ENCODE measurements at places on chromosomes 7 and 10.

DNA sequence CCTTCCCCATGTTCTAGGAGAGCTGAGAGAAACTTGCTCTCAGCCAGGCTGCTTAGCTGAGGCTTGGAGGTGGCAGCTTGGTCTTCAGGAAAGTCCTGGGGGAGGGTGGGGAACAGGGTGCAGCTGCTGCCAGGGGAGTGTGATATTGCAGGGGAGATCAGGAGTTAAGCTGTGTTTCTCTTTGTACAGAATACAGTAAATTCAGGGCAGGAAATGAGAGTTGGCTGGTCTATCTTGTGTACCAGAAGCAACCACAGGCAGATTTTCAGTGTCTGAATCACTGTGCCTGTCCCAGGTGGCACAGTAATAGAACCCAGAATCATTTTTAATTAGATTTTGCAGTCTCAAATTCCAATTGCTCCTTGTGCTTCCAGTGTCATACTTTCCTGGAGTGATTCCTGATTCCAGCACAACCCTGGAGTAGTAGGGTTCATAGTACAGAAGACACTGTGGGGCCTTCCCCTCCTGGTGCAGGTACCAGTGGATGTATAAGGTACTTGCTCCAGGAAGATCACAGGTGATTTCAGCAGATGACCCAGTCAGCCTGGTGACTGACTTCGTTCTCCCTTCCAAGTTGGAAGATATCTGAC, 94.0 kb upstream of the TARP start:
- no peak for DNase-seq

DNA sequence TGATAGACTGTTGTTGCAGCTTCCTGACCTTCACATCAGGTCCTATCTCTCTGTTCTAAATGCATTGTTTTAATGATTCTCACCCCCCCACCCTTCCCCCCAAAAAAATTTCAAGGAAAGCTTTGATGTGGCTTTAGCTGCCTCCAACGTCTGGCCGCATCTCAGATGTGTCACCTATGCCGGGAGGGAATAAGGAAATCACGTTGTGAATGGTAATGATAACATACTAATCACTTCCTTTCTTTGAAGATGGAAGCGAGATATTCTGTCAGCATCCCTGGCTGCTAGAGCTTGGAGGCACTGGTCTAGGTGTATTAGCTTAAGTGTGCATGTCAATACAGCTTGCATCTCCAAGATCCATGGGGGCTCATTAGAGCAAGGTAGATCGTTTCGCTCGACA, 89.6 kb downstream of the VTI1A start:
- no peak for DNase-seq

DNA sequence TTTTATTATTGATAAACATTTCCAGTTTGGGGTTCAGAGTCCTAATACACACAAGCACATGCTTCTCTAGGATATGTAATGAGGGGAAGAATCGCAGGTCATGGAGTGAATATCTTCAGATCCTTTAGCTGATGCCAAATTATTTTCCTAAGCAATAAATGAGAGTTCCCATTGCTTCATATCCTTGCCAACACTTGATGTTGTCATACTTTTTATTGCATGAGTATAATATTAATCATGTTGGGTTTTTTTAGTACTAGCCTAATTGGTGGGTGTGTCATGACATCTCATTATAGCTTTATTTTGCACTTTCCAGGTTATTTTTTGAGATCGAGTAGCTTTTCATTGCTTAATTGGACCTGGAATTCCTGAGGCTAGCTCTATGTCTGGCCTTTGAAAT, 35.3 kb downstream of the TLX1 start:
- no peak for DNase-seq

DNA sequence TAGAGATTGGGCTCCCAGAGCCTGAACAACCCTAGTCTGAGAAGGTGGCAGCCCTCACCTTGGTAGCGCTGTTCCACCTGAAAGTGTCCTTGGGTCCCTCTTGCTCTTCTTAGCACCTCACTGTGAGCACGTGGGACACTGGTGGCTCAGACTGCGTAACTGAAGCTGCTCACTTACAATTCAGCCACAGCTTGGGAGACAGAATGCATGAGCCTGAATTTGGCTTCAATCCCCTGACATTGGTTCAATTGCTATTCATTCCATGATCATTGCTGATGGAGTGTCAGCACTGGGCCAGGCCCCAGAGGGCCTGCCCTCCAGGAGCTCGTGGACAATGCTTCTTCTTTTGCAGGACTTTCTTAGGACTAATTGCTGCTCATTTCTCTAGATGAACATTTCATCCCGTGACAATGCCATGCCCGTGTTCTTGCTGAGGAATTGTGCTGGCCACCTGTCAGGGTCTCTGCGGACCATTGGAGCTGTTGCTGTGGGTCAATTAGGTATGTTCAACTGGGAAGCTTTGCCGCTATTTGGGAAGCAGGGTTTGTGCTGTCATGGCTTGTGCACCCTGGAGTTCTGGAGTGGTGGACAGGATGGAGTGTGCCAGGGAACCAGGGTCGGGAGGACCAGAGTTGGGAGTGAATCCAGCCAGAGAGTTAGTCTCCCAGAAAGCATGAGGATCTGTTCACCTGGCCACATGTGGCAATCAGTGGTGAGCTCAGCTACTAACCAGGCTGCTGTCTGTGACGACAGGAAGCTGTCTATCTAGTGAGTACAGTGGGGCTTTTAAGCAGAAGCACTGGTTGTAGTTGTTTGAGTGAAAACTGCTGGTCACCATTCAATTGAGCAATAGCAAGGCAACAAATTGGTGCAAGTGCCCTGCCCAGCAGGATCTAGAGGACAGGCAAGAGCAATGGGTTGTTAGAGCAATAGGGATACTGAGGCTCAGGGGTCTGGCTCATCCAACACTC, 105.1 kb downstream of the WDFY4 start:
- DNase-seq = no peak

- no peak for DNase-seq
Observed at GRCh38 chr7:129559564-129559963, 52.0 kb upstream of the NRF1 start.

GRCh38 chr10:97059006-97059871, 126.5 kb downstream of the SLIT1 start:
- no peak for DNase-seq

DNA sequence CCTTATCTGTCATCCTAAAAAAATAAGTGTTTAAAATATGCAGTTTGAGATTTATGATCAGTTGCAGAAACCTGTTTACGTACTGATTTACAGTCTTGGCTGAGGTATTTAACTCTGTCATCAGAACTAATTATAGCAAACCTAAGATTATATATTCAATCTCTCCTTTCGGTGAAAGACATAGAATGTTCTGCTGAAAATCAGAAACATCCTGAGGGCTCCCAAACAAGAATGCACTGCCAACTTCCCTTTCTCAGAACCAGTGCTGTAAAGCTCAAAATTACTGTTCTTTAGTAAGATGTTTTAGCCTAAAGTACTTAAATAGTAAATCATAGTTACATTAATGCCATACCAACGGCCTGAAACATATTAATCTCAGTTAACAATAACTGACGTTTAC, 34.3 kb downstream of the FAM204A start:
- DNase-seq = no peak

DNA sequence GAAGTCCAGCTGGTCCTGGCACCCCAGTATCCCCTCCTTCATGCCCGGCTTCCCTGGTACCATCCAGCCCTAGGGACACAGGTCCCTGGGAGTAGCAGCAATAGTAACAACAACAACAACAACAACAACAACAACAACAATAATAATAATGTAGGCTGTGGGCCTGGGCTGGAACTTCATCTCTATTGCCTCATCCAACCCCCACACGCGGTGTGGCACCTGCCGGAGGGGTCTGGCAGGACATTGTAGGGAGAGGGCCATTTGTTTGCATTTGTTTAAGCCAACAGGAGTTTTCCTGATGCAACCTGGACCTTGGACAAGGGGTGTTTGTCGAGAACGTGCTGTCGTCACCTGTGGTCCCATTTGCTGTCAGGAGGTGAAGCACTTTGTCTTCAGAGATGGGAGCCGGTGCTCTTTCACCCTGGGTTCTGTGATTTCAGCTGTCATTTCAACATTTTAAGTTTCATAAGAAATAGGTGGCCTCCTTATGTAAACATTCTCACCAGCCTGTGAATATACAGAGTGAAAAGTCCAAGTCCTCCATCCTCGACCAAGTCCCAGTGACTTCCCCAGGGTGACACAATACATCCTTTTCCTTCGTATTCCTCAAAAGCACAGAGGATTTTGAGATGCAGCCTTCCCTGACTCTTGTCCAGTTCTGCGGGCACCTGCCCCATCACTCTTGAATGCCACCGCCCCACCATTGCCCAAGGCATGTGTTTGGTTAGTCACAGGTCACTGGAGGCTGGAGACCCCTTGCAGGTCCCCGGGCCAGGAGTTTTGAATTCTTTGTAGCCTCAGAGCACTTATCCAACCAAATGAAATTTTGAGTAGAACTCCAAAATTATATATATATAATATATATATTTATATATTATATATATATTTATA, 9.2 kb downstream of the LHPP start:
- DNase-seq = no peak

- no peak for DNase-seq
Observed at GRCh38 chr7:93972029-93972725, 32.0 kb downstream of the BET1 start.

DNA sequence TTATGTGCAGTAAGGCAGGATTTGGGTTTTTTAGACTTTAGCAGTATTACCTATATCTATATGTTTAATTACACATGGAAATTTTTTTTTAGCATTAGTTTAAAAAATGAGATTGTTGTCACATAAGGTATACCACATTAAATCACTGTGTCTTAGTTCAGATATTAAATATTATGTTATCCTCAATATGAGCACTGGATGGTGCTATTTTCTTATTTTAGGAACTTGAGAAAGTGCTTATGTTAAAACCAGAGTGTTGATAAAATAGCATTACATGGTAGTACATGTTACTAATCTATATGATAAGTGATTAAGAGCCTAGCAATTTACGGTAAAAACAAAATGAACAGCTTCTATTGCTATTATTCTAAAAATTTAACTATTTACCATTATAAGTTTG, 28.8 kb downstream of the MIOS start:
- DNase-seq = no peak

DNA sequence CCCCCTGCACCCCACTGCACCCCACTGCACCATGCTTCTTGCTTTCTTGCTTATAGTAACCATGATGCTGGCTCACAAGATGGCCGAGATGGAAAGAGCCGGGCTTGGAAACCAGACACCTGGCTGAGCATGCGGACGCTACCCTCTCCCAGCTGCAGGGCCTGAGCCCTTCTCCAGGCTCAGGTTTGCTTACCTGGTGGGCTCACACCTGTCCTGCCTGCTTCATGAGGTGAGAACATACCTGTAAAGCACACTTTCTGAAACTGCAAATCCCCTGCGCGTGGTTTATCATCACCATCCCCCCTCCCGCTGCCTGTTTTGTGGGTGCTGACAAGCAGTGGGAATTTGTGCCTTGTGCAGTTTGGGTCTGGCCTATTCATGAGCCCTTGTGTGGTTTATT, 302.7 kb downstream of the GLRX3 start:
- no peak for DNase-seq

GRCh38 chr7:26686448-26686981, 177.9 kb downstream of the SKAP2 start:
- no peak for DNase-seq

- DNase-seq = no peak
Observed at GRCh38 chr10:22427101-22427500, 81.8 kb downstream of the SPAG6 start.

GRCh38 chr10:24982319-24983112, 30.1 kb upstream of the PRTFDC1 start:
- no peak for DNase-seq

DNA sequence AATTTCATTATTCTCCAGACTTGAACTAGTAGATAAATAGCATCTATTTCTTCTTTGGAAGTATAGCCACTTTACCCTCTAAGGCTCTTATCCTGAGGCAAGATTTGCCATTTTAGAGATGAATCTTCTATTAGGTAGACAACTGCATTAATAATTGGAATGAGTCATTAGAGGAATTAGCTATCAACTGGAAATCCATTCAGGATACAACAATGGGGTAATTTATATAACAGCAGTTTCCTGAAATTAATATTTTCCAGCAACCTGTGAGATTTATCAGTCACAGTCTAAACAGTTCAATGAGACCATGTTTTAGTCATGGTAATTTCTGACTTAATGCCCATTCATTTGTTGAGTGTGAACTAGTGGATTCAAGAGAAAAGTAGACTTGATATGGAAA, 928.6 kb upstream of the MBL2 start:
- DNase-seq = no peak

GRCh38 chr7:95324431-95324830, at the start of gene PON1:
TSS of gene PON1 (minus strand) at chr7:95324532. CDS start at chr7:95324475, 57 bp downstream.
- no peak for DNase-seq

DNA sequence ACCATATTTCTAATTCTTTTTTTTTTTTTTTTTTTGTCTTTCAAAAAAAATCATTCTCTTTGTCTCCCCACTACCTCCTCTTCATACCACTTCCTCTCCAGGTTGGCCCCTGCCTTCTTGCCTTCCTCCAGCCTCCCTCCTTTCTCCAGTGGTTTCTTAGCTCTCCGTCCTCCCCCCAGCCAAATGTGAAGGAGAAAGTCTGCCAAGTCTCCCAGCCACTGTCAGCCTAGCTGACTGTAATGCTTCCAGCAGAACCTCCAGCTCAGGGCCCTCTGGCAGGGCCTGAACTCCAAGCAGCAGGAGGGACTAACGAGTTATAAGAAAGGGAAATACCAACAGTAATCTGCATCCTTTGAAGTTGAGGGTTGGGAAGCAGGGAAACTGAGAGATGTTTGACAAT, 35.5 kb upstream of the BICC1 start:
- no peak for DNase-seq

GRCh38 chr10:60358282-60358681, 31.4 kb downstream of the ANK3 start:
- no peak for DNase-seq

DNA sequence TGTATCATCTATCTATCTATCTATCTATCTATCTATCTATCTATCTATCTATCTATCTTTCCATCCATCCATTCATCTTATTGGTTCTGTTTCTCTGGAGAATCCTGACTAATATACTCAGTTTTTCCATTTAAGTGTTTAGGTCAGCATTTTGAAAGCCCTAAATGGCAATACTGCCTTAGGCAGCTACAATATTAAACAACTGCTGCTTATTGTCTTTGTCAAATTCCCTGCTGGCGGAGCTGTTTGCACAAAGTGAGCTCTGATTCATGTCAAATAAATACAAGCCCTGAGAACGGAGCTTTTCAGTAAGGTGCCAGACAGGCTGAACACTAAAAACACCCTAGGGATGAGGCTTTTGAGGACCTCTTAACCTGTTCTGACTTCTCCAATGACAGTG, 7.1 kb upstream of the KLHL7 start:
- no peak for DNase-seq

DNA sequence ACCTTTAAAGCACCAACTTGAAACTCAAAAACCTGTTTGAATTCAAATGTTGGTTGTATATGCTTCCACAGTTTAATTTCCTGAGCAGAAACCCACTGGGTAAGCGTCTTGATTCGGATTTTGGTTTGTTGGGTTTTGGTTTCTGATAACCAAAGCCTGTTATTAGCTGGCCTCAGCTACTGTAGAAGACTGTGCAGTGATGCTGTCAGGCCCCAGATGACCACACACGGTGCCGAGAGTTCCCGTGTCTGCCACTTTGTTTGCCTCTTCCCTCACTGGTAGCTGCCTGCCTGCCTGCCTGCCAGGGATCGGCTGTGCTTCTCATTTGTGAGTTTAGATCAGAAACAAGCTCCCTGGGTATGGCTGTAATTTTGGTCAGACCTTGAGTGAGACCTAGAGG, 5.6 kb downstream of the MDH2 start:
- no peak for DNase-seq

- no peak for DNase-seq
Observed at GRCh38 chr10:78203915-78204818, 170.5 kb downstream of the RPS24 start.

- DNase-seq = no peak
Observed at GRCh38 chr7:21636694-21637093, 93.9 kb downstream of the DNAH11 start.

Measured in epithelial cell of prostate (primary cell).